ENCODE measurements at places on chromosomes 12 and 14.

DNA sequence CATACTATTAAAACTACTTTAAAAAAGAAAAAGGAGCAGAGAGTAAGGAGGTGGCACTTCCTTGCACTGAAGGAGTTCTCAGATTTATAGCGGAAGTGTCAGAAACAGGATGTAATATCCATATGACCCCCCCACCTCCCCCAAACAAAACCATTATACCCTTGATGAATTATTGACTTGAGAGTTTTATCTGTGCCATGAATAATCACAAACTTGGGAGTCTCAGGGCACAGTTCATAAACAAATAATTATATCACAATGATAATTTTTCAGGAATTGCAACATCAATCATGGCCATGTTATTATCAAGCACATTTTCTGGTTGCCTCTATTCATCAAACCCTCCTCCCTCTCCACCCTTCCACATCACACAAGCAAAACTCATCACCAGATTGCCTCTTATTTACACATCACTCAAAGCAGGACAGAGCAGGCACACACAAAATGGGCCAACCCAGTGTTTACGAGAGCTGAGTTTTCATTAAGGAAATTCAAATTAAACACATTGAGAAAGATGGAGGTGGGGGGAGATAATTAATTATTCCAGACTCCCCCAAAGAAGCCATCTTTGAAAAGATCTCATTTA, 141.4 kb downstream of the EGLN3 start:
- DNase-seq, result no peak

GRCh38 chr14:93648440-93649168, 139.7 kb downstream of the PRIMA1 start:
- DNase-seq, result peak; percentile 9

DNA sequence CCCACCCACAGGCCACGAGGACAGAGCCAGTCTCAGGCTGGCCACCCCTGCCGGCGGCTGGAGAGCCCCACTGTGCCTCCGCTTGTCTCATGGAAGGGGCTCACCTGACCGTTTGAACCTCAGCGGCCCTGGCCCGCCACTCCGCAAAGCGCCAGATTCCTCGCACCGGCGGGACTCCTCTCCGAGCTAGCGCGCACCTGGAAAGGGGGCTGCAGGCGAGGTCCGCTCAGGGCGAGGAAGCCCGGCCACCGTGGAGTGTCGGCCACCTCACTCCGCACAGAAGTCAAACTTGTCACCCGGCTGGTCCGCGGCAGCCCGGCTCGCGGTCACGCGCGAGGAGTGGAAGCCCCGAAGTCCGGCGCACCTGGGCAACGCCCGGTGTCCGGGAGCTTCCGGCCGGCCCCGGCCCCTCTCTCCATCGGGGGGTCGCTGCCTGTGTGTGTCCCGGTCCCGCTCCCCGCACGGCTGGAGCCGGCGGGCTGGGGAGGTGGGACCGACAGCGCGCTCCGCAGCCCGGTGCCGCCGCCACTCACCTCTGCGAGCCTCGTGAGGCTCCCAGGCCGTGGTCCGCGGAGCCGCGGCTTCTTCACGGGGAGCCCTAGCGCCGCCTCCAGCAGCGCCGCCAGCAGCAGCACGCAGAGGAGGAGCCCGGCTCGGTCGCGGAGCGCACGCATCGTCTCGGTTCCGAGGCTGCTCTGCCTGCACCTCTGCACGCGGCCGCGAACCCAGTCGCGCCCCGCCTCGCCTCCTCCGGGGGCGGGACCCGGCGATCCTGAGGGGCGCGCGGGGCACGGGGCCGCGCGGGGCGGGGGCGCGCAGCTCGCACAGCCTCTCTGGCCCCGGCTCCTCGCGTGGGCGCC, at the start of gene ISM2:
Gene ISM2, minus strand, starts transcription at position 697 of the 860 bp plus-strand sequence. Its CDS starts 23 bp downstream, at position 674.
- DNase-seq, result no peak

- no peak for DNase-seq
Observed at GRCh38 chr12:67709367-67709954, 60.9 kb downstream of the DYRK2 start.

GRCh38 chr12:59972905-59973304, 377.1 kb downstream of the SLC16A7 start:
- DNase-seq, result peak; percentile 65

- no peak for DNase-seq
Observed at GRCh38 chr12:130419116-130419515, 81.4 kb downstream of the PIWIL1 start.

DNA sequence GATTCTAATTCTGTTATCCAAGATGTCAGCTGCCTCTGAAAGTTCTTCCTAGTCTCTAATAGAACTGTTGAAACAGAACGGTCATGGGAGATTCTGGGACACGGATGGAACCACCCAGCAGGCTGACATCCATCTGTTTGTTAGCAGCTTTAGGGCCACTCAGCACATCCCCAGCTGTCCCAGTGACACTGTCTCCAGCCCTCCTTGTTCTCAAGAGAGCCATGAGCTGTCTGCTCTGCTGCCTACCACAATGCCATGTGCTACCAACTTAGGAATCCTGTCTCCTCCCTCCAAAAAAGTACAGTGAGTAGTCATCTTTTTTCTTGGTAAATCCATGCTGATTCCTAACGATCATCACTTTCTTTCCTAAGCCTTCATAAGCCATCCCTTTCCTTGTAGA, 130.5 kb downstream of the ZFP36L1 start:
- no peak for DNase-seq

DNA sequence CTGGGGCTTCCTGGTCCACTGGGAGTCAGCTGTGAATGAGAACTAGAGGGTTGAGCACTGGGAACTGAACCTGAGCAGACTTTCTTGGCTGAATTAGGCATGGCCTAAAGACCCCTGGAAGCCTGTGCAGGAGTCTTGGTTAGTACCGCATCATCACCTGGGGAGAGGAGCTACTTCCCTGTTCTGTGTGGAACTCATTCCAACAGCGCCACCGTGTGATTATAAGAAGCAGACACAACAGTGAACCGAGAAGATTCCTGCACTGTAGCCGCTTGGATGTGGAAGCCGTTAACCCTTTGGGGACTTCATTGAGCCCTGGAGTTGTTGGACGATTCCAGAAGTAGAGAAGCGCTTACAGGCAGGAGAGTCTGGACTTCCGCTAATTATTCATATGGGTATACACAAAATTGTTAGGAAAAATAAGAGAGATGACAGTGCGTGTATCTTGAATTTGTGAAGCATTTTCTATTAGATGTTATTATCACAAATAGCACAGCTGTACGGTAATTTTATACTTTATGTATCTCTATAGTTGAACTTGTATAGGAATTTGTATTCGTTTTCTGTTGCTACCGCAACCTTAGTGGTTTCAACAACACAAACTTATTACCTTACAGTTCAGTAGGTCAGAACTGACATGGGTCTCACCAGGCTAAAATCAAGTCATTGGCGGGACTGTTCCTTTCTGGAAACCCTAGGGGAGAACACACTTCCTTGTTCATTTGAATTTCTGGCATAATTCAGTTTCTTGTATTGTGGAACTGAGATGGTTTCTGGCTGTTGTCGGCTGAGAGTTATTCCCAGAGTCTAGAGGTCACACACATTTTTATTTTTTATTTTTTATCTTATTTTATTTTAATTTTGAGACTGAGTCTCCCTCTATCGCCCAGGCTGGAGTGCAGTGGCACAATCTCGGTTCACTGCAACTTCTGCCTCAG, 100.7 kb downstream of the C2CD5 start:
- DNase-seq, result peak; percentile 86

GRCh38 chr12:107564946-107565345, 120.7 kb upstream of the PWP1 start:
- DNase-seq, result no peak

- no peak for DNase-seq
Observed at GRCh38 chr12:124786061-124786964, 77.4 kb downstream of the SCARB1 start.

Measured in OCI-M1 (cell line).